Stimulated activated naive CD4-positive, alpha-beta T cell treated with Interleukin-2 at 50 U/mL for 16 hours (primary cell): ENCODE measurements at places on chromosomes 11 and 22.

- DNase-seq: no peak
These were observed 1.6 kb downstream of the SPON1 start for GRCh38 chr11:13963949-13964770.

GRCh38 chr11:45857961-45858474 is 10.7 kb downstream of the CRY2 start:
- no peak for DNase-seq

GRCh38 chr11:63937713-63938478 is 906 bp upstream of the NAA40 start:
- DNase-seq: no peak

DNA sequence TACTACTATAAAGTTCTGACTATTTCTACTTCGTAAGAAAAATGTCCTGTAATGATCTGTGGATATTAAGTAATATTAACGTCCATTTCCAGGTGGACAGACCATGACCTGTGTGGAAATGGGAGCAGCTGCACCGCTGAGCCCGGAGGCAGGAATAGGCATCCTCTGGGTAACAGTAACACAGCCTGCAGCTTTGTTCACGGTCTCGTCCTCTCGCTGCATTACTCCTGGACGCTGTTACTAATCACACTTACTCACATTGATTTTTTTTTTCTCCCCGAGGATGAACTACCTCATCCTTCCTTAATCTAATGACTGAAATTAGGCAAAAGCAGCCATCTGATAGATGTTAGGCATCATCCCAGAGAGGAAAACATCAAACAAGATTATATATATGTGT is 345.7 kb upstream of the NARS2 start:
- no peak for DNase-seq

DNA sequence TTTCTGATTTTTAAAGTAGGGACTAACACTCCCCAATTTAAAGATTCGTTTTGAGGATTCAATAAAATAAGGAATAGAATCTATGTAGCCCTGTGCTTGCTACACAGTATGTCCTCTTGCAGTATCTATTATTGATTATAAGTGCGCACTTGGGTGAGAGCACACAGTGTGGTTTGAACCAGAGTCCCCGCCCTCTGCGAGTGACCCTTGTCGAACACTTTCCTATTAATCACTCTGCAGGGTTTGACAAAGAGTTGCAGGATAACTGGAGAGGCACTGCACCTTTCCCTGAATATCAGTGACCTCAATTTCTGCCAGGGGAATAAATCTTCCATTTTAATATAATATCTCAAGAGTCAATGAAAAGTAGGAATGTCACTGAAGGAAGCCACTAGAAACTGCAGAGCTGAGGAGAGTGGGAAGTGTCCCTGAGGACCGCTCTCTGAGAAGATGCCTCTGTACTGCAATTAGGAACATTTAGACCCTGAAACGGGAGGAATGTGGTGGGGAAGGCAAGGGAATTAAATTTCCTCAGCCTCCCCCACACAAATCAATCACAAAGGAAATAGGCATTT is 182.2 kb downstream of the MAML2 start:
- DNase-seq: no peak

GRCh38 chr11:74909385-74909784 is 39.5 kb downstream of the XRRA1 start:
- DNase-seq: no peak

- DNase-seq: no peak
These were observed 85.3 kb upstream of the HEPHL1 start for GRCh38 chr11:93935826-93936225.

- DNase-seq: no peak
These were observed 66.2 kb downstream of the MPPED1 start for GRCh38 chr22:43477966-43478365.

- no peak for DNase-seq
These were observed 16.3 kb upstream of the SEC14L3 start for GRCh38 chr22:30488121-30488520.

GRCh38 chr22:44272401-44272771 is 40.4 kb downstream of the SHISAL1 start:
- DNase-seq: no peak

- DNase-seq: no peak
These were observed 11.2 kb upstream of the NAV2 start for GRCh38 chr11:19701421-19701820.

- no peak for DNase-seq
These were observed 21.4 kb downstream of the TMPRSS6 start for GRCh38 chr22:37088108-37088605.

DNA sequence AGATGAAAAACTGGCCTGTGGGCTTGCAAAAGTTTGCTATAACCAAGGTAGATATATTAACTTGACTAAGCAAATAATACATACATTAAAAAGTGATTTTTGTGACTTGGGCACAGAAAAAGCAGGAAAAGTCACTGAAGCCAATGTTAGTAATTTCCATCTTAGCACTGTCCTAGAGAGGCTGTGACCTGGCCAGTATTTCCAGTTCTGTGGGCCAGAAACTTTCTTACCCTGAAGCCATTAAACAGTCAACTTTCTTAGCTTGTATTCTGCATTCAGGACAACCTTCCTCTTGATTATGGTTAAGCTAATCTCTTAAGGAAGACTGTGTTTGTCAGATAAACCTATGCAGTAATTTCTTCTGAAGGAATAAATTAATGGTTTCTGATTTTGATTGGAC is 22.3 kb upstream of the SLC36A4 start:
- DNase-seq: no peak

DNA sequence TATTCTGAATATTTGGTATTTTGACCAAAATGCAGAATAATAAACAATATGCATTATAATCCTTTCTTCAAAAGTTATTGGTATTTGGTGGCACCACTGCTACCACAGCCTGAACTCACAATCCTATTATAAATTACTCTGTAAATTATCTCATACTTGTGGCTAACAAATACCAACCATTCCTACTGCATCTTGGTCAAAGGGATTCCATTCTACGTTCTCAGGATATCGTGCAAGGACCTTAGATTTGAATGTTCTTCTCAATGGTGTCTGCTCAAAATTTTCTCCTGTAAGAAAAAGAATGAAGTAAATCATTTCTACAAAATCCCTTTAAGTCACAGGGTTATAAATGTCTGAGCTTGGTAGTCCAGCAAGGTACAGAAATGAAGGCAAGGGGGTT is 58.7 kb downstream of the DENND5A start:
- DNase-seq: no peak

DNA sequence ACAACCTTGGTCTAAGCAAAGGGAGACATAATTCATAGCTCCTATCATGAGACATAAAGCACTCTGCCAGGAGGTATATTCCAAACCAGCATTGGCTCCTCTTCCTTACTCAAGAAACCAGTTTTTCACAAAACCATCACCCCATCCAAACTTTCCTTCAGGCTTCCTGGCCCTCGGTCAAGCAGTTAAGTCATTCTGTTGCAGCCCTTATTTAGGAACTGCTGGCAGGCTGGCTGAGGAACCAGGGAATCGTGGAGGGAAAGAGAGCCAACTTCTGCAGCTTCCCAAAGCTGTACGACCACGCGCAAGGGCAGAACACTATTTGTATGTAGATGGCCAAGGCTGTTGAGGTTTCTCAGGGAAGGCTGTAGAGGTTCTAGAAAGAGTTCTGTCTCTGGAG is 680 bp downstream of the IFT46 start:
- no peak for DNase-seq

DNA sequence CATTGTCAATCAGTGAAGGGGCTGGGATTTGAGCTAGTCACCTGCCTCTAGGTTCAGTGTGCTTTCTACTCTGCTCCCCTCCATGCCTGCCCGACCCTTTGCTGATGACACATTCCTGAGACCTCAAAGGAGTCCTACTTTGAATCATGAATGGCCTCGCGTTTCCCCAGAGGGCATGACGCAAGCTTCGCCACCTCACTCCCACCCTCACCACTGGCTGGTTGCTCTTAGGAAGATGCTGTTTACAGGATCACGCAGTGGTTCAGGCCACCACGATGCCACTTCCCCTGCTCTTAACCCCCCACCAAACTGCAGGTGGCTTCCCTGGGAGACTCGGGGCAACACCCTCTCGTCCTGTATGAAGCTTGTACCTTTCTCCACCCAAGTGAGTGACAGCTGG is 62.9 kb upstream of the B3GAT1 start:
- DNase-seq: no peak

DNA sequence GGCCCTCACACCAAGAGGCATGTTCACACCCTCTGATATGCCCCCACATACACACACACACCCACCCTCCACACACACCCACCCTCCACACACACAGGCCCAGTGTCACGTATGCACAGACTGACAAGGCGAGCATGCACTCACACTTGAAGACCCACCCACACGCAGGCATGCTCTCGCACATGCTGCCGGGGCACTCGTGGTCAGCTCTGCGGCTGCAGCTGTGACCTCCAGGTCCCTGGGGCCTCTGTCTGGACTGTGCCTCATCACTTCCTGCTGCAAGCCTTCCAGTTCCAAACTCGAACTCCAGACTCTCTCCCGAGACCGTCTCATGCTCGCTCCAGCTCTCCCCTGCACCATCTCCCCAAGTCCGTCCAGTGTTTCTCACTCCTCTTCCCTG is 9.5 kb downstream of the DCHS1 start:
- no peak for DNase-seq

- no peak for DNase-seq
These were observed 23.6 kb downstream of the PAMR1 start for GRCh38 chr11:35501776-35502175.

DNA sequence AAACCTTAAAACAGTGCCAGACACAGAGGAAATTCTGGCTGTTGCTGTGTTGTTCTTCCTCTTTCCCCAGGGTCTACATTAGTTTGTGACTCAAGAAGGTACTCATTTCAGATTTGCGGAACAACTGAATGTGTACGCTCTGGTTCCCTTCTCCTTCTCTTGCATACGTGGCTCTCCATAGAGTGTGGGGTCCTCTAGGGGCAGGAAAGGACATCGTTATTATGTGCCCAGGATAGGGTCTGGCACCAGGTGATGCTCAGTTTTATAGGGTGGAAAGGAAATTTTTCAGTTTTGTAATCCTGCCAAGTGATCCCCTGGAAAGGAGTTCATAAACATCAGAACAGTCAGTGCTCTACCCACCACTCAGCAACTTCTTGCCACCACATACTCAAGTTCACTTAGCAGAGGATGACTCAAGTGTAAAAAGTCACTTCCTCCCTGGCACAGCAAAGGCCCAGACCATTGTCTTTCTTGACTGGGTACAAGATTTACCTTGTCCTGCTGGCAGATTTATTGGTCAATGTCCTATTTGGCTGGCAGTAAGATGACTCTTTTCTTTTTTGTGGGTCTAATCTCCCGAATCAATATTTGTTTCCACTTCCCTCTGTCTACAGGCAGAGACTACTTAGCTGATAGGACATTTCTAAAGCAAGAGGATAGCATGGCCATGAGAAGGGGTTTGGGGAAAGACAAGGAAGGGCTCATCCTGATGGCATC is 246.0 kb upstream of the TENM4 start:
- no peak for DNase-seq

GRCh38 chr11:64004590-64004984 is 18.3 kb downstream of the OTUB1 start:
- DNase-seq: no peak

DNA sequence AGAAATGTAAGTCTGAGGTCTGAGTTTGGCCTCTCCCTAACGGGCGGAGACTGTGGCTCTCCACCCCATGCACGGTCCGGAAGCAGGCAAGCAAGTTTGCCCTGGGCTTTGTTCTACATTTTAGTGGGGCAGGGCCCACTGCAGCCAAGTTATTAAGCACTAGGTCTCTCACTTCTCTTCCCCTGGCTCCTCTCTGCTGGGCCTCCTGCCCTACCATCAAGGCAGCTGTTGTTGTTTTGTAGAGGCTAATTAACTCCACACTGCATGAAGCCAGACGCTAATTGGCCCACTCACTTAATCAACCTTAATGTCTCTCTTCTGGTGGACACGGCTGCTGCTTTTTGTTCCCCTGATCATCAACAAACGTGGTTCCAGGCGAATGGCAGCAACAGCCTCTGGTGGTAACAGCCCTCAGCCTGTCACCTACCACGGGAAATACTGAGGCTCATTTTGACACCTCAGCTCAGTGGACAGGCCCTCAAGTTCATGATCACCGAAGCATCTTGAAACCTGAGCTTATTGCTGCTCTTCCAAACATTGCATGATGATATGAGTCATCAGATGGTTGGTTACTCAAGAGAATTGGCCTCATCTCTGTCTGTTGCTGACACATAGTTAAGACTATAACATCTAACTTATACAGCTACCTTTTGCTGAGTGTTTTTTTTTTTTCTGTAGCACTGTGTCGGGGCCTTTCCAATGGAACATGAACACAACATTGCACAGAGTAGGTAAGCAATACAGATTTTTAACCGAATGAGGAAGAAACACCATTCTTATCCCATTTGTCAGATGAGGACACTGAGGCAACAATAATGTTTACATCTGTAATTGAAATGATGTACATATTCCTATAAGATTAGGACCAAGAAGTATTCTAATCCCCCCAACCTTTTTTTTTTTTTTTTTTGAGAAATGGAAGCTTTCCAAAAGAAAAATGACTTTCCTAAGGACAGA is 20.8 kb upstream of the LMO2 start:
- DNase-seq: no peak

DNA sequence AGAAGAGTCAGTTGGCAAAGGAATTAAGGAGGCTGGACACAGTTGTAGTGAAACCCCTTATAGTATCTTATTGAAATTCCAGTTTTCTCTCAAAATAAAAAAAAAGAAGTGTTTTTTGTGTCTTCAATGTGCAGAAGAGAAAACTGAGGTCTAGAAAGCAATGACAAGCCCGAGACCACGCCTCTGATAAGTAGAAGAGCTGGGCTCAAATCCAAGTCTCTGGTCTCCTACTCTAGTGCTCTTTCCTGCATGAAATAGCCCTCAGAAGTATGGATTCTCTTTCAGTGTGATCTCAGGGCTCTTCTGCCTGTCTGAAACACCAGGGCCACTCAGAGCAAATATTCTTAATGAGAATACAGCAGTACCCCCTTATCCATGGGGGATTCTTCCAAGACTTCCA is 200.9 kb downstream of the KIF18A start:
- DNase-seq: no peak

DNA sequence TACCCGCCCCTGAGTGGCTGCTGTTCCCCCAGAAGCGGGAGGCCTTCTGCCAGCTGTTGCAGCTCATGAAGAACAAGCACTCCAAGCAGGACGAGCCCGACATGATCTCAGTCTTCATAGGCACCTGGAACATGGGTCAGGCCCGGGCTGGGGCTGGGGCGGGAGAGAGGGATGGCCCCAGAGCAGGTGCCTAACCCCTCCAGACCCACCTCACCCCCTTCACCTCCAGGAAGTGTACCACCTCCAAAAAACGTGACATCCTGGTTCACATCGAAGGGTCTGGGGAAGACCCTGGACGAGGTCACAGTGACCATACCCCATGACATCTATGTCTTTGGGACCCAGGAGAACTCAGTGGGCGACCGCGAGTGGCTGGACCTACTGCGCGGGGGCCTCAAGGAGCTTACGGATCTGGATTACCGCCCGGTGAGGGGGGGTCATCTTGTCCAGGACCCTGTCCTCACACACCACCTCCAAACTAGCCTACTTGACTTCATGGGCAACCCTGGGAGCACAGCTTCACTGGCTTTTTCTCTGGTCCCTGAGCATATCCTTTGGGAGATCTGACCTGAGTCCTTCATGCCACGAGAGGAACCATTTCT is 6.3 kb downstream of the INPPL1 start:
- DNase-seq: no peak
